Activated CD4-positive, alpha-beta T cell treated with anti-CD3 and anti-CD28 coated beads, Interleukin-2, amount 50 U/mL, for 16 hours (primary cell): ENCODE measurements at places on chromosomes 3 and 15.

DNA sequence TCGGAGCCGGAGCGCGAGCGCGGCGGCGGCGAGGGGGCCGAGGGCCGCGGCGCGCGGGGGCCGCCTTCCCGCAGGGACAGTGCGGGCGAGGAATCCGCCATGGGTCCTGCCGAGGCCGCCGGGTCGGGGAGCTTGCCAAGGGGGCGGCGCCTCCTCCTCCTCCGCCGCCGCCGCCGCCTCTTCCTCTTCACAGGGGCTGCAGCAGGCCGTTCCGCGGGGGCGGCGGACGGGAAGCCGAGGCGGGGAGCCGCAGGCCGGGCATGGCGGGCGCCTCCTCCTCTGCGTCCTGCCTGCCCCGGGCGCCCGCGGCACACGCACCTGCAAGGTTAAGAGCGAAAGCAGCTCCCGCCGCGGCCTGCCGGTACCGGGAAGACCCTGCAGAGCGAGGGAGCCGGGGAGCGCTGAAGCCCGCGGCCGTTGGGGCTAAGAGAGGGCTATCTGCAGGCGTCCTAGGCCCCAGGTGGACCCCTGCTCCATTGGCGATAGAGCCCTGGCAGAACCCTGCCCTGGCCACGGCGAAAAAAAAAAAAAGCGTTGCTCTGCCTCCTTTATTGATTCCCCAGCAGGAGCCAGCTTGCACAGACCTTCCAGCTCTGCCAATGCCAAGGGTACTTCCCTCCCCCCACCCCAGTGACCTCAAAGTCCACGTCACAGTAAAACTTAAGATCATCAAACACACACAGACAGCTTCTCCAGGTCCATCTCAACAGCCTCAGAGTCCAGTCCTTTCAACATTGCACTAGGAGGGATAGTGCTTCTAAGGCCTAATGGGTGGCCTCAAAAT is at the start of gene LYSMD2:
TSS of gene LYSMD2 (minus strand) at position 134 of the 784 bp plus-strand sequence. CDS start at position 101, 33 bp downstream.
- DNase-seq, result peak; percentile 56

DNA sequence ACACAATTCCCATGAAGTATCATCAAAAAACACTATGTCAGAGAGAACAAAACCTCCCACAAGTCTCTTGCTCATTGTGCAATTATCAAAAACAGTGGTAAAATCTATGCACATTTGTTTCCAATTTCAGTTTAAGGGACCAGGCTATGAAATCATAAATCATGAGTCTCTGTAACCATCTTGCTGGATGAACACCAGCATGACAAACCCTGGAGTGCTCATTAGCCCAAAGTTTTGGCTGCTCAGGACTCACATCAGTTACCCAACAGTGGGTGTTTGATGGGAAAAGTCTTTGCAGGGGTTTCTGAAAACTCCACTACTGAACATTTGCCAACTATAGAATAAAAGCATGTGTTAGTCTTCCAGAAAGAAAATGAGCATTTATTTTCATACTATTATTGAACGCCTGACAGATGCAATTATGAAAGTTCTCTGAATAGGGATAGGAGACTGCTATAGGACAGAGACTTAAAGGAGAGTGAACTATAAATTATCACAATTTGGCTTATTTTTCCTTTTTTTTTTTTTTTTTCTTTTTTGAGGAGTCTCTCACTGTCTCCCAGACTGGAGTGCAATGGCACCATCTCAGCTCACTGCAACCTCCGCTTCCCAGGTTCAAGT is 240.8 kb upstream of the KCNMB2 start:
- DNase-seq, result no peak

DNA sequence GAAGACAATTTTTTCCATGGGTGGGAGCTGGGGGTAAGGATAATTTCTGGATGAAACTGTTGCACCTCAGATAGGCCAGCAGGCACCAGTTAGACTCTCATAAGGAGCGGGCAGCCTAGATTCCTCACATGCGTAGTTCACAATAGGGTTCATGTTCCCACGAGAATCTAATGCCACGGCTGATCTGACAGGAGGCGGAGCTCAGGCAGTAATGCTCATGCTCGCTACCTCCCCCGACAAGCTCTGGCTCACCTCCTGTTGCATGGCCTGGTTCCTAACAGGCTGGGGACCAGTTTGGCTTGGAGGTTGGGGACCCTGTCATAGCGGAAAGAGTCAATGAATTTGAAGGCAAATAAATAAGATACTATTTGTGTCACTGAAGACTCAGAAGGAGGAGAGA is 105.5 kb downstream of the PLD1 start:
- no peak for DNase-seq

- DNase-seq, result no peak
Observed at GRCh38 chr3:169432708-169433432, 230.6 kb downstream of the MECOM start.

DNA sequence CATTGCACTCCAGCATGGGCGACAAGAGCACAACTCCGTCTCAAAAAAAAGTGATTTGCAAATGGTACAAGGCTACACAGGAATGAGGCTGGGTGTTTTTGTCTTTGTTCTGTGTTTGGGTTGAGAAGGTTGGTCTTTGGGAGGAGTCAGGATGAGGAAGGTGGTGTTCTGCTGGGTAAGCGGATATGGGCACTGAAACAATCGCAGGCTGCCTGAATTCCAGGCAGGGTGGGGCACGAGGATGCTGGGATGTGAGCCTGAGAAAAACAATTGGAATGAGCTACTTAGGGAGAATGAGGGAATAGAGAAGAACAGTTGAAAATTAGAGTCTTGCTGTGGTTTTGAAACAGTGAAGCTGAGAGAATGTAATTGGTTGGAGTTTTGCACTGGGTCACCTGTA is 51.6 kb downstream of the ZBTB38 start:
- DNase-seq, result no peak

DNA sequence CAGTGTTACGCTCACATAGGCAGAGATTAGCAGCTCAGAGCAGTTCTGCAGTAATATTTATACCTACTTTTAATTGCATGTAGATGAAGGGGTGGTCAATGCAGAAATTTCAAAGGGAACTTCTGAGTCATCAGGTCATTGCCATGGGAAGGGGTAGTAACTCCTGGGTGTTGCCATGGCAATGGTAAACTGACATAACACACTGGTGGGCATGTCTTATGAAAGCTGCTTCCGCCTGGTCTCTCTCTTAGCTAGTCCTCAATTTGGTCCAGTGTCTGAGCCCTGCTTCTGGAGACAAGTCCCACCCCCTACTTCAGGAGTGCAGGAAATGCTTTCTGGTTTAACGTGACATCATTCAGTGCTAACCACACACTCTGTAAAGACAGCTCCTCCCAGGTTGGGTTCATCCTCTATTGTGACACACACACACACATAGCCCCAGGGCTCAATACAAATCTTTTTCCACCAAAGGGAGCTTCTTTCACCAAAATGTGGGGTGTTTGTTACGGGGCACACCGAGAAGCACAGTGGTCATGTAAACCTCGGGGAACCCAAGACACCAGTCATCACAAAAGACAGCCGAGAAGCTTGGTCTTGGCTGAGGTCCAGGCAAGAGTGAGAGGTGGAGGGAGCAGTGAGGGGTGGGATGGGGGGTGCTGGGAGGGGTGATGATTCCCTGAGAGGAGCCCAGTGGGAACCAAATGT is 74.5 kb downstream of the TLE3 start:
- peak; percentile 77 for DNase-seq

GRCh38 chr15:58232281-58233065 is 94.3 kb downstream of the AQP9 start:
- DNase-seq, result no peak

GRCh38 chr3:167225821-167226220 is 154.3 kb downstream of the ZBBX start:
- DNase-seq, result no peak

DNA sequence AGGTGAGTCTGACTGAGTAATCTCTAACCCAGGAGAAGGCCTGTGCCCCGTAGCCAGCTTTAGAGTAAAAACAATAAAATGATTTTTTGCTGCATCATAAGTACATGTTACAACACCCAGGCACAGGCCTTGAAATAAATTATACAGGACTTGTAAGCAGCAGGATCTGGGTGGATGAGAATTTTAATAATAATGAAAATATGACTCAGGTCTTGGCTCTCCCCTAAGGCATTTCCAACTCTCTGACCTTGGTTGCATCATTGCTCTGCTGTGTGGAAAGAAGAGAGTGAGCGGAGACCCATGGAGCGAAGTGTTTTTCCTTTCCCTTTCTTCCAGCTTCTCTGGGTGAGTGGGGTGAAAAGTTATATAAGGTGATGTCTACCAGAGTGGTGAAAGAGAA is 44.6 kb downstream of the EOMES start:
- no peak for DNase-seq
